ENCODE measurements at places on chromosomes 5 and 9. TPM values are rescaled to one million over a fixed set of nuclear protein-coding genes. Genes with fewer than 3 reads are reported as not detected.

OTULINL gene
- 6.1 TPM for total RNA-seq

CCIN gene
- 0.27 TPM for total RNA-seq

HSD17B3 gene
- not detected for total RNA-seq

GPR151 gene
- total RNA-seq: not detected

NUTM2F gene
- not detected for total RNA-seq

IRX1 gene
- total RNA-seq: not detected

DMRTA1 gene
- 0.07 TPM for total RNA-seq

GAPT gene
- not detected for total RNA-seq

DNAH5 gene
- total RNA-seq: 0.10 TPM

CBY3 gene
- 0.65 TPM for total RNA-seq

BHMT2 gene
- total RNA-seq: 13.6 TPM

DOCK2 gene
- 6.7 TPM for total RNA-seq

AGXT2 gene
- total RNA-seq: not detected

CYLC2 gene
- total RNA-seq: not detected

Data from ovary (tissue), 10 donors.